ENCODE measurements at places on chromosomes 4 and X.

DNA sequence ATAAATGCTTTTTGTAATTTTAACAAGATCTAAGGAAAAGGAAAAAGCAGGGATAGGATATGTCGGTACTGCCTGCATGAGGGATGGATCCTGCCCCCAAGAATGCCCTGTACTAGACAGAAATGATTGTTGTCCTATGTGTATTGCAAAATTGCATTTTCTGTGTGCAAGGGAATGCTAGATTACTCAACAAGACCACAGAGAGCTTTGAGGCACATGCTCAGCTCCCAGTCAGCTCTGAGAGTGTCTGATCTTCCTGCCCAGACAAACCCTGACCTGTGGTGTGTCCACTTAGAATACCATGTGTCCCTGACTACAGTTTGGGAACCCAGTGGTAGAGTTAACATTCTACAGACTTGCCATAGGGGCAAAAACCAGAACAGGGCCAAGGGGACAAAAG is 129.2 kb upstream of the PAK3 start:
- no peaks in the 10 kb centered on the region for H3K36me3 ChIP-seq
- DNase-seq: no peak
- no peaks in the 10 kb centered on the region for H3K27me3 ChIP-seq
- H3K4me1 ChIP-seq: no peaks in the 10 kb centered on the region
- no peak overlapping the region for H3K27ac ChIP-seq
- no peak overlapping the region for H3K4me3 ChIP-seq

DNA sequence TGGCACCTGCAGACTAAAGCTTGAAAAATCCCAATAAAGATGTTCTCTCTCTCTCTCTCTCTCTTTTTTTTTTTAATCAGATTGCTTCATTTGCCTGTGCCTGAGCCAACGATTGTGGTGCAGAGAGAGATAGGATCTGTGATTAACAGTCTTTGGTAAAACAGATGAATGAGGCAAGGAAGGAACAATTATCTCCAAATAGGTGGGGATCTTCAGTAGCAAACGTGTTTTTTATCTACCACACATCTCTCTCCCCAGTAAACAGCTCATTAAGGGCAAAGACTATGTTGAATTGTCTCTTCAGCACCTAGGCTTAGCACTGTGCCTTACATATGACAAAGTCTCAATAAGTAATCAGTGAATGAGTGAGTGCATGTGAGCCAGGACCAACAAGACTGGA is 96.3 kb downstream of the SMIM20 start:
- no peaks in the 10 kb centered on the region for H3K36me3 ChIP-seq
- no peak for DNase-seq
- no peak overlapping the region for H3K4me3 ChIP-seq

DNA sequence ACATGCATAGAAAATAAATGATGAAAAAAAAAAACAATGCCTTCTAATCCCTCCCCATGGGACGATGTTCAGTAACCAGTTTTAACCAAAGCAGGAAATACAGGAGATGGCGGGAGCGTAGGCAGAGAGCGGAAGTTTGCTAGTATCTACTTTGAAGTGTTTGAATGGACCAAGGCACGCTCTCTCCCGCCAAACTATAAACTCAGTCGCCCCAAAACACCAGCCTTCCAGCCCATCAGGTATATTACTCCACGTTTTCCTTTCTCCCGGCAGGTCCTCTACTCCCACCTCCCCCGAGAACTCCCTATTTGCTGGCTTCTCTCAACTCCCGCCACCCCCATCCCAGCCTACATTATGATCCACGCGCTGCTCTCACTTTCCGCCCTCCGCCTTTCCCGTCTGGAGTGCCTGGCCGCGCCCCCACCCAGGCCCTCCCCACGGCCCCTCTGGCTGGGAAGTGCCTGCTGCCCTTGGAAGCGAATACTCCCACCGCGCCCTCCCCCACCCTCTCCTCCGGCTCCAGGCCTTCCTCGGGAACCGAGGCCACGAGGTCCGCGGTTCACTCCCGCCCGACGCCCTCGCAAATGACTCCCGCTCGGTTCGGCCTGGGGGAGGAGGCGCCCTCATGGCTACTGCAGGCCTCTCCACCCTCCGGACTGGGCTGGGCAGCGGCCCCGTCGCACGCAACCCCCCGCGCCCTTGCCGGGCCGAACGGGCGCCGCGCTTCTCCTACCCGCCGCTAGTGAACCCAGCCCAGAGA is 723 bp downstream of the DHX15 start:
- peaks cover 6% of the 10 kb centered on the region for H3K4me1 ChIP-seq
- DNase-seq: peak; percentile 64
- H3K4me3 ChIP-seq: peak overlapping the region; percentile 95
- no peaks in the 10 kb centered on the region for H3K36me3 ChIP-seq

- DNase-seq: no peak
- no peaks in the 10 kb centered on the region for H3K27me3 ChIP-seq
- H3K4me3 ChIP-seq: no peak overlapping the region
- no peaks in the 10 kb centered on the region for H3K4me1 ChIP-seq
- no peaks in the 10 kb centered on the region for H3K36me3 ChIP-seq
These were observed 31.2 kb upstream of the TMEM184C start for GRCh38 chr4:147586032-147586431.
